Left ventricle myocardium superior (tissue), 1 donor: ENCODE measurements at places on chromosomes 5 and 9. TPM values are rescaled to one million over a fixed set of nuclear protein-coding genes. Genes with fewer than 3 reads are reported as not detected.

GRCh38 chr5:133840168-133840567, 128.3 kb downstream of the C5orf15 start:
- no peak for DNase-seq

DNA sequence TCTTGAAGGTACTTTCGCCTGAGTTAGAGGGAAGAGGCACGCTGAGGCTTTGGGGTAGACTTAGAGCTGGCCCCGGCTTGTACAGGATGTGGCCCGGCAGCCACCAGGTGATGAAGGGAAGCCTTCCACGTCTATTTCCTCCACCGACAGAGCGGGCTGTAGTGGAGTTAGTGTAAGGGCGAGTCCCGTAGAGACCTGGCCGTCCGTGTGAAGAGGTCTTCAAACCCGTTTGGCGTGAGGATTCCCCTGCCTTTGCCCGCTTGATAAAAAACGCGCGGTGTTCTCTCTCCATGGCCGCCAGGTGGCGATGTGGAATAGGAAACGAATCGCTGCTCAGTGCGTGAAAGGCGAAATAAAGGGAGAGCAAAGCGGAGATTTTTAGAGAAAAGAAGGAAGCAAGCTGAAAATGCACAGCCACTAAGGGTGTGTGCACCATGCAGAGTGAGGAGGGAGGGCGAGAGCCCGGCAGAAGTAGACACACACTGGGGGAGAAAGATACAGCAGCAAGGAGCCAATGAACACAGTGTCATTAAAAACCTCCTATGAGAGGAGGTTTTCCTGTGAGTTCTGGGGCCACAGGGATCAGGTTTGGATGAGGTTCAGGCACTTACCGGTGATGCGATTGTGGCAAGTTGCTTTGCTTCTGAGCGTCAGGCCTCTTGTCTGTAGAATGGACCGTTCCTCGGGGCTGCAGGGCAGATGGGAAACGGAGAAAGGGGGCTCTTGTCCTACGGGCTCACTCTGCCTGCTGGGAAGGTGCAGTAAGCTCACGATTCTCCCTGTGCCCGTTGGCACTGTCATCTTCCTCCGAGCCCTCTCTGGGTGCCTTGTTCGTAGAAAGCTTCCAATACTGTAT, 34.2 kb downstream of the STC2 start:
- peak; percentile 83 for DNase-seq

DNA sequence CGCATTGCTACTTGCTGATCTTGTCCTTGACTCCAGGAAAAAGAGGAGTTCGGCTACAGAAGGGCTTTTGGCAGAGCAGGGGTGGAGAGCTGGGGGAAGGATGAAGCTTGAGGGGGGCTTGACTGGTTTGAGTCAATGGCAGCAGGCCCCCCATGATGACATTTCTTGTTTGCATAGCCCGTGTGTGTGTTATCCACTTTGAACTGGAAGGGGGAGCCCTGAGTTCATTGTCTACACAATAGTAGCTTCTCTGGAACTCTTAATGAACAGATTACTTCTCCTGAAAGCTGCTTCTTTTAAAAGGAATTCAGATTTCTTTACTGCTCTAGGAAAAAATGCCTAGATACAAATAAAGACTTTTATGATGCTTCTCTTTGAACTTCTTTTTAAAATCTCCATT, 2.3 kb downstream of the IFNB1 start:
- no peak for DNase-seq

DNA sequence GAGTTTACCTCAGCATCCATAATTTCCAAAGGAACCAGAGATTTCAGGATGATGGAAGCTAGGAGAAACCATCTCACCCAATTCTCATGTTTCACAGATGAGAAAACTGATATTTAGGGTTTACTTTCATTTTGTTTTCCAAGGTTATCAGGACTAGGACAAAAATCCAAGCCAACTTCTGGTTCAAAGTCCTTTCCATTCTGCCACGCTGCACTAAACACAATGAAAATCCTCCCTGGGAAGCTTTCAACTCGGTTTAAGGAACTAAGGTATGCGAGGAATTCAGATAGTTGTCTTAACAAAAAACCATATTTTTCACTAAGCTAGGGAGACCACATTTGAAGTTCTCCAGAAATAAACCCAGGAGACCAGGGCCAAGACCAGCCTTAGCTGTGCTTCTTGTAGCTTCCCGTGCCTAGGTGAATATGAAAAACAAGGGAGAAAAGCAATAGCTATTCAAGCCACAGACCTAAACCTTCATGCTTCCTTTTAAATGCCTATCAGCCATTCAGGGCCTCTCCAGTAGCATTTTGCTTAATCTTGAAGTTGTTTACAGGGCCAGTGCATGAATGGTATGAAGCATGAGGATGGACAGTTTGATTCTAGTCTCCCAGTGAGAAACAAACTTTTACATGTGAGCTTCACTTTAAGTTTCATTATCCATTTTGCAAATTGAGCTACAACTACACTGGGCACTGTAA, 167.9 kb downstream of the DENND1A start:
- DNase-seq, result no peak

DNA sequence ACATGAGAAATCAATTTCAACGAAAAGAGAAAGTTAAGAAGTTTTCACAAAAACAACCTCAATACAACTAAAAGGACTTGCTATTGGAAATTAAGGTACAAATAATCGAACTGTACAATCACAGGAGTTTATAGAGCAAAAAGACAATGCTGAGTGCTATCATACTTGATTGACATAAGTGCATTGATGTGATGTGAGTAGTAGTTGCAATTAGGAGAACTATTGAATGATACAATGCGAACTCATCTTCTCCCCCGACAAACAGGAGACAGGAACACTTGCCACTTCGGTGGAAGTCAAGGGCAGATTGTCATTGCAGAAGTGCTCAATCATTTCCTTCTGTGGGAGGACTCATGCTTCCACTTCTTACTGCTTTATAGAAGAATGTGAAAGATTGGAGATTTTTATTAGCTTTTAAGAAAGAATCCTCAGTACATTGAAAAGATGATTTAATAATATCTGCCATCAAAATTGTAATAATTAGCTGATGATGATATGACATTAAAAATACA, 276.6 kb upstream of the MPDZ start:
- DNase-seq, result no peak

GRCh38 chr9:79023134-79023580, 548.6 kb upstream of the TLE4 start:
- no peak for DNase-seq

- DNase-seq, result no peak
These were observed at the start of gene OMD for GRCh38 chr9:92424340-92424739. Gene OMD (minus strand): TSS chr9:92424471. CDS start chr9:92417558, 6,913 bp downstream.

DNA sequence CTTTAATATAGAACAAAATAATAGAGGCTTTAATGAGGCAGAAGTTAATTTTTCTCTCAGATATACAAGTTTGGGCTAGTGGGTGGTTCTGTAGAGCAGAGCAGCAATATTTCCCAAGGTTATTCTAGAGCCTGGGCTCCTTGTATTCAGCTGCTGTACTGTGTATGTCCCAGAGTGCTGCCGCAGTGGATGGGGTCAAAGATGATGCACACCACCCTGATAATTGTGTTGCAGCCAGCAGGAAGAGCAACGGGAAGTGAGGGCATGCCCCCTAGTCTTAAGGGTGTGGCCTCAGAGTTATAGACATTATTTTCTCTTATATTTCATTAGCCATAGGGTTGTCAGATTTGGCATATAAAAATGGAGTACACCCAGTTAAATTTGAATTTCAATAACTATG, 23.9 kb upstream of the KIF4B start:
- DNase-seq, result no peak

DNA sequence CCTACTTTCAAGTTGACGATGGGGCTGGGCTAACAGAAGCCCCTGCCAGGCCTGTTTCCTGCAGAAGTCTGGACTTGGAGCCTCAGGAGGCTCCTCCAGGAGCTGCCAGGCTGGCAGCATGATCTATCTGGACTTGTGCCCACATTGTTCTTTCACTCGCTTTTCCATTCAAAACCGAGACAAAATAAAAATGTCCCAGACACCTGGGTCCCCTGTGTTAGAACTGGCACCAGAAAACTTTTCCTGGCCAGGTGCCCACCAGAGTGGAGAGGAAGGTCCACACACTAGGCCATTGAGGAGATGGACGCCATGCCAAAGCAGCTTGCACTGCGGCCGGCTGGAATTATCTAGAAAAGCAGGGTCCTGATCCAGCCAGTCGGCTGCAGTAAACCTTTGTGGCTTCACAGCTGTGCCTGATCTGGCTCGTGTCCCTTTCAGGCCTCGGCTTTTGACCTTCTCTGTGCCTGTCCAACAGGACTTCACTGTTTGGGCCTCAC, 78.2 kb downstream of the GCNT1 start:
- DNase-seq, result peak; percentile 54

DNA sequence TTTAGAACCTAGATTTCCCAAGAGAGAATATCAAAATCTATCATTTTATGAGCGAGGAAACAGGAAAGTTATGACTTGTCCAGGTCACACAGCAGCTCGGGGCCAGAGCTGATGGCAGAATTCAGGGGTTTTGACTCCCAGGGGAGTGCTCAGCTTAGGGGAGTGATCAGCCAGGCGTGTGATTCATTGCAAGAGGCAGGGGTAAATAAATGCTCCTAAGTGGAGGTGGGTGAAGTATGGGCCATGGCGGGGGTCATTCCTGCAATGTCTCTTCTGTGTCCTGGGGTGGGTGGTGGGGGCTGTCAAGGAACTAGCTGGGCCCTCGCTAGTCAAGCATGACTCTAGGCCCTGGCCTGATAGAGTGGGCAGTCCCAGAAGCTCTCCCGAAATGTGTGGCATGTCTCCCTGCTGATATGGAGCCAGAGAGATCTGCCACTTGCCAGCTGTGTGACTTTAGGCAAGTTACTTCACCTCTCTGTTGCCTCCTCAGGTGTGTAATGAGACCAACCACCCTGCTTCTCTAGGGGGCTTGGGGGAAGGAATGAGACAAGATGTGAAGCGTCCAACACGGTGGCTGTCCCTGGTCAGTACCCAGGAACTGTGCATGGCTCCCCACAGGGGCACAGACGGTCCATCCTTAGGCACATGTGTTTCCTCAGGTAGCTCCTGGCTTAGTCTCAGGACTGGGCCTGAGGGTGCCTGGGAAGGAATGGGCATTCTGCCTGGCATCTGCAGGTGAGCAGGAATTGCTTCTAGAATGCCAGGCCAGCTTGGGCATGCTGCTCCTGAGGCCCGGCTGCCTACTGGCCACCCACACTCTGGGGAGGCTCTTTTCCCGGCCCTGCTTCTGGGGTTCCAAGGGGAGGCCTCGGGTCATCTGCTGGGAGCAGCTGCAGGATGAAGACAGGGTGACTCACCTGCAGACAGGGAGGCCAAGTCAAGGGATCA, 36.5 kb upstream of the SH3PXD2B start:
- DNase-seq, result no peak

GRCh38 chr5:39648085-39648847, 223.5 kb upstream of the DAB2 start:
- no peak for DNase-seq

DNA sequence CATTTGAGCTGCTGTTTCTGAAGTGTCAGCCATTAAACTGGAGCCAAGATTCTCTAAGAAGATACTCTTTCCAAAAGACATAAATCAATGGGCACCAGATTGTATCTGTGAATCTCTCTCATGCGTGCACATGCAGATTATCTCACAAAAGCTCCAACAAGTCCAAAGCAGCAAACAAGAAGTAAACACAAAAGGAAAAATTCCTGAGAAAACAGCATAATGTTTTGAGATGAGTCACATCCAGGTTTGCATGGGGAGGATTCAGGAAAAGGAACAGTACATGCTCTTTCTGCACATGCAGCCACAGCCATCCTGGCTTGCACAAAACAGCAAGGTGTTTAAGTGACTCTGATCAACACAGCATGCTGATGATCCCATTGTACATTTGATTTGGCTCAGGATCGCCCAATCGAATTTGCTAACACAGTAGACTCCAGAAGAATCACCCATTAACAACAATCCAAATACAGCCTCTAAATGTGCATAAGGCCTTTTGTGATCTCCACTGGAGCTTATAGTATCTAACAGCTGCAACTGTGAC, 143.1 kb downstream of the ELAVL2 start:
- no peak for DNase-seq

DNA sequence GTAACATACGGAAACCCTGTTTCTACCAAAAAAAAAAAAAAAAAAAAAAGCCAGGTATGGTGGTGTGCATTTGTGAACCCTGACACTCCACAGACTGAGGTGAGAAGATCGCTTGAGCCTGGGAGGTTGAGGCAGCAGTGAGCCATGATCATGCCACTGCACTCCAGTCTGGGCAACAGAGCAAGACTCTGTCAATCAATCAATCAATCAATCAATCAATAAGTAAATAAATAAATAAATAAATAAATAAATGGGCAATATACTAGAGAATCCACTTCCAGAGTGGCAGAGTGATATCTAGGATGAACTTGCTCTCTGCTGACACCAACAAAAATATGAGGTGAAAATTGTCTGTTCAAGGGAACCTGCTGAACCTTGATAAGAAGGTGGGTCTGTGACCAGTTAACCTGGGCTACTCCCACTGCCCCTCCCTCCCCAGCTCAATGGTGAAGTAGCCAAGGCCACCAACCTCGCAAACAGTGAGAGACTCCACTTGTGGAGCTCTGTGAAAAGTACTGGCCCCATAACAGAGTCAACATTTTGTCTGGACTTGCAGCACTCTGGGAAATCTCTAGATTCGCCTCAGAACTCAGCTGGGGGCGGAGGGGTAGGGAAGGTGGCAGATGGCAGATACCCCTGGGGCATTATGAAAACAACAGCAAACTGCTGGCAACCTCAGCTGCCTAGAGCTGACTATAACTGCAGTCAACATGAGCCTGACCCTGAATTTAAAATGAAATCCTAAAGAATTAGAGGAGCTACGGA, 163.7 kb downstream of the ROR2 start:
- DNase-seq, result no peak

- DNase-seq, result no peak
These were observed 458.6 kb upstream of the CLINT1 start for GRCh38 chr5:158317507-158317906.

DNA sequence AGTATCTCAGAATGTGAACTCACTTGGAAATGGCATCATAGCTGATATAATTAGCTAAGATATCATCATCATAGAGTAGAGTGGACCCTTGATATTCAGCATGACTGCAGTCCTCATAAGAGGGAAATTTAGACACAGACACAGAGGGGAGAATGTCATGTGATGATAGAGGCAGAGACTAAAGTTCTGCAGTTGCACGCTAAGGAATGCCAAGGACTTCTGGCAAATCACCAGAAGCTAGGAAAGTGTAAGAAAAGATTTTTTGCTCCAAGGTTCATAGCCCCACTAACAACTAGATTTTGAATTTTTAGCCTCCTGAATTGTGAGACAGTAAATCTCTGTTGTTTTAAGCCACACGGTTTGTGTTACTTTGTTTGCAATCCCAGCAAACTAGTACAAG, 612.6 kb upstream of the ST8SIA4 start:
- DNase-seq, result no peak

- no peak for DNase-seq
These were observed 352.7 kb downstream of the ZNF608 start for GRCh38 chr5:124393584-124394379.

GCNT4 gene
- 0.17 TPM for total RNA-seq

OBP2B gene
- total RNA-seq, result not detected

SPAAR gene
- 9.8 TPM for total RNA-seq

ADRB2 gene
- total RNA-seq, result 5.4 TPM

PCDHGA4 gene
- 8.4 TPM for total RNA-seq

F12 gene
- total RNA-seq, result not detected

GNAQ gene
- 13.7 TPM for total RNA-seq

GAS1 gene
- total RNA-seq, result 19.7 TPM
